Stimulated activated CD8-positive, alpha-beta memory T cell treated with anti-CD3 and anti-CD28 coated beads, Interleukin-12 subunit alpha, Interleukin-12 subunit beta, amount 100 ng/mL, for 1 hour (primary cell): ENCODE measurements at places on chromosomes 3 and 15.

- DNase-seq = no peak
Observed at GRCh38 chr3:138544546-138544945, 49.5 kb downstream of the CEP70 start.

DNA sequence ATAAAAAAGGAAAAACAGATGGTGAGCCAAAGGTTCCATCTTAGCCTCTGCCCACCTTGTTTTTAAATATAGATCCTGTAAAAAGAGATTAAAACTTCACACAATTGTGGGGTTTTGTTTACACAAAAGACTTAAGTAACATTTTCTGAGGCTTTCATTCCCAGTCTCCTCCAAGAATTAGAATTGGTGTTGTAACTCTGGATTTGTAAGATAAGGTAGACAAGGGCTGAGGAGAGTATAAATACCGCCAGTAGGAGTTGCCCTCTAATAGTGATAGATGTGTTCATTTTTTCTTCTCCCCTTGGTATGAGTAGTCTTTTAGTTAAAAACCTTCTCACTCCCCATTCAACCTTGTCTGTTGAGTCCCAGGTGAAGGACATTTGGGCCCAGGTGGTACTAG is 8.5 kb downstream of the MINDY2 start:
- no peak for DNase-seq

- DNase-seq = no peak
Observed at GRCh38 chr3:181952221-181952620, 240.5 kb downstream of the SOX2 start.

DNA sequence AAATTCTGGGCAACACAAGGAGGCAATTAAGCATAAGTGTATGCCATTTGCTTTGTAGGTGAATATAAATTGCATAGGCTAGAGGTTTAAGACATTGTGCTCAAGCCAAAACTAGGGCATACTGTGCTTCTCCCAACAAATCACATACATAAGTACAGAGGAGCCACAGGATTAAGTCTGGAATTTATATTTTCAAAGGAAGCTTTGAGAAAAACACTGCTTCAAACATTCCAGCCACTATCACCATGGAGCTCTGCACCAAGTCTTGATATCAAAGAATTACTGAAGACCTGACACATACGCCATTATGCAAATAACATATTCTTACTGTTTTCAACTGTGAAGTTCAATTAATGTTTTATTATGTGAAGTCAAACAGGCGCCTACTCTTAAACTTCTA is 119.4 kb upstream of the NPHP3 start:
- DNase-seq = no peak

GRCh38 chr15:88574655-88575054 is 28.2 kb upstream of the DET1 start:
- no peak for DNase-seq

GRCh38 chr3:57746156-57747010 is 9.7 kb upstream of the SLMAP start:
- no peak for DNase-seq

DNA sequence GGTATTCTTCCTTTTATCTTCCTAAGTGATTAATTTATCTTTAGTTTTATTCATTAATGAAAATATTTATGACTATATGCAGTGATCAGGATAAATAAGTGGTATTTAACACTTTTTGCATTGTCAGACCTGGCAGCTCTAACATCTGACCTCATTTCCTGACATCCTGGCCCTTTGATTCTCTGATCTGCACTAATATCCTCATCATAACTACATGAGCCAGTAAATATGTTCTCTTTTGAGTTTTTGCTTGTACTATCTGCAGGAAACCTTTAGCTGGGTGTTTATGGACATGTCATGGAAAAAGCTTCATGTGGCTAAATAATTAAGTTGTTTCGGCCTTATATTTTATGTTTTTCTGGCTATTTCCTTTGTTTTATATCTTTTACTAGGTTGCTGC is 10.5 kb downstream of the NKTR start:
- no peak for DNase-seq

- no peak for DNase-seq
Observed at GRCh38 chr15:58734859-58735258, 14.6 kb downstream of the ADAM10 start.

- no peak for DNase-seq
Observed at GRCh38 chr15:78564743-78565096, 600 bp upstream of the CHRNA5 start.

DNA sequence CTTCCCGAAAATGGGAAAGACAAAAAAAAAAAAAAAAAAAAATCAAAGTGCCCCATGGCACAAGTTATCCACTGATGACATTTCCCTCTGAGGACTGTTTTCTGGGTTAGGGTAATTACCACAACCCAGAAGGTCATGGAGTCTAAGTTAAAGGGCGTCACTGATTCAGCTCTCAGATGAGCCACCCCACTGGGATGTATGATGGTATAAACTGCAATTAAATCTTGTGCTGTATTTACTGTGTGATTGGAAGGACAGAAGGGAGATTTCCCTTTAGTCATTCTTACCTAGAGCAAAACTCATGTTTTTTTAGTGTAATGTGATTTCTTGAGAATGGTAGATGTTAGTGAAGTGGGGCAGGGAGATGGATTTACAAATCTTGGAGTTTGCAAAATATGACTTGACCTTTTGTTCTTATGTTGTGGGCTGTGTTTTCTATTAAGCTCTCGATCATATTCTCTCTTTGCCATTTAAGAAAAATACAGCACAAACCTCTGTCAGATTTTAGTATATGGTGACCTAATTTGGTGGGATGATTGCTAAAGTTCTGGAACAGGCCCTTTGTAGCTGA is 244.2 kb downstream of the PTPRG start:
- no peak for DNase-seq

DNA sequence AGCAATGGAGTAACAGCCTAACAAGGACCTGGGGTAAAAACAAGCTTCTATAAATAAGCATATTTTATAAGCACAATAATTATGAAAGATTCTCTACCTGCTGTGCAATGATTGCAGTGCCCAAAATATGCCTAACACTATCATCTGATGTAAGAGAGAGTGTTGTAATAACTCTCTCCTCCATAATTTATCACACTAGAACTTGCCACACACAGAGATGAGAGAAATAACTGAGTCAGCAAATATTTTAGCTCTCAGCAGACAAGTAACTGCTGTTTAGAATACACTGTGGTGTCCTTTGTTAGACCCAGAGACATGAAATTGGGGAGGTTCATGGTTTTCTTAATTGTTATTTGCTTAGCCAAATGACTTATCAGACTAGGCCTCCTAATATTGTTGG is 105.3 kb upstream of the ACP3 start:
- no peak for DNase-seq

GRCh38 chr3:72307438-72308115 is 522.6 kb upstream of the PROK2 start:
- no peak for DNase-seq

GRCh38 chr3:37054370-37054769 is 61.1 kb downstream of the MLH1 start:
- no peak for DNase-seq

GRCh38 chr3:165553371-165553770 is 283.9 kb downstream of the BCHE start:
- no peak for DNase-seq

GRCh38 chr15:34620814-34621213 is 37.4 kb upstream of the GOLGA8B start:
- no peak for DNase-seq

DNA sequence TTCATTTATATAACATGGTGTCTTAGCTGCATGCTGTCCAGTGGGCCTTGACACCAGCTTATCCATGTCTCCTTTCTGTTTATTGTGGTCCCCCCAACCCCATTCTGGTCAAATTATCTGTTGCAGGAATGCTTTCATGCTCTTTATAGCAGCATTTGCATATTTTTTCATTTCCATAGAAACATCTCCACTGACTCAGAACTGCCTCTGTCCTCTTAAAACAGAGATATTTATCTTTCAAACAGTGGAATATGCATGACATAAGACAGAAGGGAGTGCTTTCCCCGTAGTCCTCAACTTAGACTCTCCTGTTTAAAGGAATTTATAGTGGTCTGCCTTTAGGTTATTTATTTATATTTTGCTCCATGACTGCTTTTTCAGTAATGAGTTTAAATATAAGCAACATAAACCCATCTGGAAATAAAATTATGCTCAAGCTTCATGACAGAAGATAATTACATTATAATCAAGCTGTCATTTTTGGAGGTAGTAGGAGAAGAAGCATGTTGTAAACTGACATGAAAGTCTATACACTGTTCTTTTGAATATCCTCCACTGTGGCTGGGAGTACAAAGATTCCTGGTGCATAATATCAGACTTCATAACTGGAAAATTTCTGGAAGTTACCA is 179.5 kb upstream of the CD96 start:
- DNase-seq = no peak

- no peak for DNase-seq
Observed at GRCh38 chr3:106256249-106256957, 387.6 kb upstream of the CBLB start.

GRCh38 chr3:63324621-63325020 is 46.5 kb downstream of the SYNPR start:
- DNase-seq = no peak

- DNase-seq = no peak
Observed at GRCh38 chr15:48721061-48721810, 75.7 kb upstream of the FBN1 start.

DNA sequence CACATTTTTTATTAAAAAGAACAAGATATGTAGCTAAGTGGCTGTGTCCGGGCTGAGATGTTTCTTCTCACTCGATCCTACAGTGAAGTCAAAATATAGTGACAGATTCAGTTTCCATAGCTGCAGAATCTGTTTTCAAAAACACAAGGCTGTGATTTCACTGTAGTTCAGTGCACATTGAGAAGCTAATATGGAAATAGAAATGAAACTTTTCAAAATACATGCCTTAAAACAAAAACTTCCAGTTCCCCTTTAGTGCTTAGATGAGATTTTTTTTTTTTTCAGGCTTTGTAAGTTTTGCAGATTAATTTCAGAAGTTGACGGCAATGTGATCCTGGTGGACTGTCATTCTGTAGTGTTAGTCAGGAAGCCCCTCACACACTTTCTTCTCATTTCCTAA is 23.8 kb upstream of the TRAK1 start:
- no peak for DNase-seq

DNA sequence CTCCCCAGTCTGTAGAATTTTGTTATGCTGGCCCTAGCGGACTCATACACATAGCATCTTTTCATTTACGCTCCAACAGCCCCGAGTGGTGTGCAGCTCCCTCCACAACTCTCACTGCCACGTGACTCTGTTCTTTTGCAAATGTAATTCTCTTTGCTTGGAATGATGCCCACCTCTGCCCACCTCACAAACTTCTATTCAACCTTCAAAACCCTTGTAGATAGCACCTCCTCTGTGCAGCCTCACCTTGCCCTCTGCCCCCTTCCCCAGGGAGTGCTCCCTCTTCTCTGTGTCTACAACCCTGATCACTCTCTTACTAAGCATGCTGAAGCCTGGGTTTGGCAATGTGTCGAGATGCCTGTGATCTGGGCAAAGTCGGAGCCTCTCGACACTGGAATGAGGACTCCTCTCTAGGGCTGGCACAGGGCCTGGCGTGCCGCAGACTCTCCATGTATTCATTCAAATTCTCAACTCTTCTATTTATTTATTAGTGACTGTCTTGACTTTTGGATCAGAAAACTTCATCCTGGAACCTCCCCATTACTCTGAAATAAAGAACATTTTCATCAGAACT is 73.5 kb downstream of the MGLL start:
- DNase-seq = no peak

GRCh38 chr3:43785551-43785950 is 94.8 kb downstream of the ABHD5 start:
- no peak for DNase-seq

- no peak for DNase-seq
Observed at GRCh38 chr3:46283881-46284450, 41.7 kb downstream of the CCR3 start.

- DNase-seq = no peak
Observed at GRCh38 chr15:62244762-62245161, 79.7 kb upstream of the C2CD4B start.

DNA sequence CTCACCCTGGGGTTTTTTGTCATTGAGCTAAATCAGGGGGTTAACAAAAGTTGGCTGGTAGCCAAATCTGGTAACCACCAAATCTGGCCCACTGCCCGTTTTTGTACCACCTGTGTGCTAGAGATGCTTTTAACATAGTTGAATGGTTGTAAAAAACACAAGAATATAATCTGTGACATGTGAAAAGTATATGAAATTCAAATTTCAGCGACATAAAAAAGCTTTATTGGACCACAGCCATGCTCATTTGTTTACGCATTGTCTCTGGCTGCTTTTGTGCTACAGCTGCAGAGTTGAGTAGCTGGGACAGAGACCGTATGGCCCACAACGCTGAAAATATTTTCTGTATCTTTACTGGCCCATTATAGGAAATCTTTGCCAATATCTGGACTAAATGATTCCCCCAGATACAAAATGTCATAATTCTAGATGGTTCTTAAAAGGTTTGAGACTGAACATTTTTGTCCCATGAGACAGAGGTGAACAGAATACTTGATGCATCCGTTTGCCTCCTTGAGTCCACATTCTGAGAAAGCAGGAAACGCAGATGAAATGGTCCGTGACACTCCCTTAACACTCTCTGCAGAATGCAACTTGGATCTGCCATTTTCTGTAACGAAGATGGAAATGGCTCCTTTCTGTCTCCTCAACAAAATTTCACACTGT is 120.9 kb upstream of the PDZRN3 start:
- DNase-seq = no peak

- no peak for DNase-seq
Observed at GRCh38 chr3:126952983-126953660, 29.8 kb upstream of the PLXNA1 start.

DNA sequence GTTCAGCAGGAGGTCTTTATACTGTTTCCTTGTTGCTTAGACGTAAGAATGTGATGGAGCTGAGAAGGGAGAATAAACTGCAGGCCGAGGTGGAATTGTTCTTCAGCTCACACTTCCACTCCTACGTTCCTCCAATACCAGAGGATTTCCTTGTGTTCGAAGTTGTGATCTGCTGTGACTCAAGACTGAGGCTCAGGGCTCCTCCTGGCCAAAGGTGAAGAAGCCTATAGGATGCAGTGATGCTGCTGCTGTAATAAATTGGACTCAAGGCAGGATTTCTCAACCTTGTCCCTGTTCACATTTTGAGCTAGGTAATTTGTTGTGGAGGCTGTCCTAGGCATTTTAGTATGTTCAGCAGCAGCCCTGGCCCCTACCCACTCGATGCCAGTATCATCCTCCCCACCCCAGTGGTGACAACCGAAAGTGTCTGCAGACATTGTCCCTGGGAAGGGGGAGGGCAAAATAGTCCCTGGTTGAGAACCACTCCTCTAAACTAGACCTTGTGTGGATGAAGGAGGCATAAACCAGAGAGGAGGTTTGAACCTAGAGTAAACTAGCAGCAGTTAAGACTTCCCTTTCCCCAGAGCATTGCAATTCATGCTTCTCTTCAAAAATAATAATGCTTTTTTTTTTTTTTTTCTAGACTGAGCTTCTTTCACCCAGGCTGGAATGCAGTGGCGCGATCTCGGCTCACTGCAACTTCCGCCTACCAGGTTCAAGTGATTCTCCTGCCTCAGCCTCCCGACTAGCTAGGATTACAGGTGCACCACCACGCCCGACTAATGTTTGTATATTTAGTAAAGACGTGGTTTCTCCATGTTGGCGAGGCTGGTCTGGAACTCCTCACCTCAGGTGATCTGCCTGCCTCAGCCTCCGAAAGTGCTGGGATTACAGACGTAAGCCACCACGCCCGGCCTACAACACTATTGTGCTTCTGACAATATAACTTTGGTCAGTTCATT is 11.1 kb downstream of the RAP2B start:
- no peak for DNase-seq

- no peak for DNase-seq
Observed at GRCh38 chr3:75180235-75180944, 483.7 kb upstream of the FRG2C start.
